ENCODE measurements at places on chromosomes 1 and 21.

DNA sequence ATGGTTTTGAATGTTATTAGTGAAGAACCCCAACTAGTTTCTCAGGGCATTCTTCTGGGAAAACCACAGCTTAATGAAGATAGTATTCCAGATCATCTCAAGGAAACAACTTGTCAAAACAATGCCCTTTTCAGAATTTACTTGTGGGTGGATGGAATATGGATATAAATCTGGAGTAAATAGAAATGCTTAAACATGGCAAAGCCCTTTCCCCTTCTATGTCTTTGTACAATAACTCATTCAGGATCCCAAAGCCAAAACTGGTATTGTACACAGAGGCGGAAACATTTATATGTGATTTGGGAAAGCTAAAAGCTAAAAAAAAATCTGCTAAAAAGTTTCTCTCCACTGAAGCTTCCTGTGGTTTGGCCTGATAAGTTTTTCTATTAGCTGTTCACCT is 55.5 kb upstream of the RGS5 start:
- no peak for DNase-seq

GRCh38 chr1:36984675-36985074 is 49.6 kb downstream of the GRIK3 start:
- DNase-seq, result no peak

GRCh38 chr1:64539781-64540218 is 69.9 kb downstream of the CACHD1 start:
- DNase-seq, result no peak

DNA sequence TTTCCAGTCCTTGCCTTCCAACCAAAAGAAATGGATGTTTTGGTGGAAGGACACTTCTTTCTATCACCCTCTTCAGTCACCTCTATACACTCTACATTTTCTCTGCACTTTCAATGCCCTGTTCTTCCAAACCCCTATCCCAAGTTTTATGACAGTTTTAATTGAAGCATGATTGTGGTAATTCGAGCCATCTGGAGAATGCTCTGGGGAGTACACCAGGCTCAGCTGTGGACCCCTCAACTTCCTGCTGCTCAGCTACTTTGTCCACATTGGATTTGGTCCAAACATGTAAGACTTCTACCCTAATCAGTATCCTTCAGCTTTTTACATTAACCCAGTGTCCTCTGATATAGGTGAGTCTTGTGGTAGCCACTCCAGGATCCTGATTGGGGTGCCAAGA is 129.6 kb downstream of the SYT2 start:
- peak; percentile 13 for DNase-seq

DNA sequence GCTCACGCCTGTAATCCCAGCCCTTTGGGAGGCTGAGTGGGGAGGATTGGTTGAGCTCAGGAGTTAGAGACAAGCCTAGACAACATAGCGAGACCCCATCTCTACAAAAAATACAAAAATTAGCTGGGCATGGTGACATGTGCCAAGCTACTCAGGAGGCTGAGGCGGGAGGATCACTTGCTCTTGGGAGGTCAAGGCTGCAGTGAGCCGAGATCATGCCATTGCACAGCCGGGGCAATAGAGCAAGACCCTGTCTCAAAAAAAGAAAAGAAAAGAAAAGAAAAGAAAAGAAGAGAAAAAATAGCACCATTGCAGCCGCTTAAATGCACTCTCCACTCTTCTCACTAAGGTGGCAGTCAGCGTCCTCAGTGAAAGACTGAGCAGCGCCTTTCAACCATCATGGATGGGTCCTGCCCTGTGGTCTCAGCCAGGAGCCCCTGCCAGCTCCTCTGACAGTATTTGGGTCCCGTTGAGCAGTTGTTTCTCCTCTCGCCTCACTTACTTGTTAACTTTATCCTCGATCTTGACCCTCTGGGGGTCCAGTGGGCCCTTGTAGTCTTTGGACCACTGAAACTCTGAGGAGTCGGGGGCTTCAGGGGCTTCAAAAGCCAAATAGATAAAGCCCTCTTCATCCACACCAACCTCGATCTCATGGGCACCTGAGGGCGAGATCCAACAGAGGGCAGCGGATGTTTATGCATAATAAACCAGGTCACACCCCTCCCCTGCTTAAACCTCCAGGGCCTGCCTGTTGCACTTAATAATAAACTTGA is 36.9 kb downstream of the MYOM3 start:
- no peak for DNase-seq

DNA sequence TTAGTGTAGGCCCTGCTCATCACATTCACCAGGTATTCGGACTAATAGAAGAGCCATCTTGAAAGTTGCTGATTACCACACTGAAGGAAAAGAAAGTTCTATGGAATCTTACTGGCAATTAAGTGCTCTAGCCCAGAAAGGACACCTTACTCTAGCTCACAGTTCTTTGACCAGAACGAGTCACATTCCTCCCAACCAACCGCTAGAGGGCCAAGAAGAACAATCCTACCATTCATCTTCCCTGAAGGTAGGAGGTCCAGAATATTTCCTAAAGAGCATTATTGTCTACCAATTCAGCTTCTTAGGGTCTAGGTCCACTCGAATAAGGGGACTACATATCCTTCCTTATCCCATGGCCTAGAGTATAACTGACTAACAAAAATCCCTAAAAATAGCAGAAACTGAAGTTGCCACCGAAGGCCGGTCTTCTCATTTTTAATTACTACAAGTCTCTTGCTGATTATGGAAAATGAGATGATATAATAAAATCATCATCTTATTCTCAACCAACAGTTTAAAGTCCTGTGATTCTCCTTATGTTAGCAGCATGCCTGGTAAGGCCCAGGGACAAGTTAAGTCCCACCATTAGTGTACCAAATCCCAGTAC is 2.7 kb upstream of the FMO1 start:
- DNase-seq, result no peak

DNA sequence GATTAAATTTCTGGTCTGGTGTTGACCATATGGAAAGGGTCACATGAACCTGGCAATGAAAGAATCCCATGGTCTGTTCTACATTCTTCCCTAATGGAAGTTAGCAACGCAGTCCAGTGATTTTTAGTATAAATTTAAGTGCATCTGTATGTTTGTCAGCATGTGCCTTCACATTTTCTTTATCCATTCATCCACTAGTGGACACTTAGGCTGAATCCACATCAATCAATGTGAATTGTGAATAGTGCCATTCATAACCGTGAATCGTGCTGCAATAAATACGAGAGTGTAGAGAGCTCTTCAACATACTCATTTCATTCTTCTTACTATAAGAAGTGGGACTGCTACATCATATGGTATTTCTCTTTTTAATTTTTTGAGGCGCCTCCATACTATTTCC is 12.7 kb upstream of the IFI16 start:
- no peak for DNase-seq

Data from DMS79 treated with DMSO at 0.1 percent for 48 hours (cell line).